Immature natural killer cell (primary cell): ENCODE measurements at places on chromosomes 6 and 20.
A peak's percentile ranks its signal among the peaks of the same experiment; 100 is the strongest.

DNA sequence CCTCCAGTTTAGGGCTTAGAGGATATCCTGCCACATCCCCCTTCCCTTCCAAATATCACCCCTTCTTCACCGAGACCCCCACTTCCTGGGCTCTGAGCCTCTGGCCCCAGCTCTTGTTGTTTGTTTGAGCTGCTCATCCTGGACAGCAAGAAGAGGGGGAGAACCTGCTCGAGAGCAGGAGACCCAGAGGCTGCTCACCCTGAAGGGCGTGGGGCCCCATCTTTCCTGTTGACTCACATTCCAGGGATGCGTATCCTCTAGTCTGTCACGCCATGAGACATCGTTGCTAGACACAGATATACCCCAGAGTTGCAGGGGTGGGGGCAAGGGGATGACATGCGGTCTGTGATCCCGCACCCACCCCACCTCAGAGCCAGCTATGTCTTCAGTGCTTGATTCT, 5.7 kb upstream of the TNXB start:
- DNase-seq, result no peak

DNA sequence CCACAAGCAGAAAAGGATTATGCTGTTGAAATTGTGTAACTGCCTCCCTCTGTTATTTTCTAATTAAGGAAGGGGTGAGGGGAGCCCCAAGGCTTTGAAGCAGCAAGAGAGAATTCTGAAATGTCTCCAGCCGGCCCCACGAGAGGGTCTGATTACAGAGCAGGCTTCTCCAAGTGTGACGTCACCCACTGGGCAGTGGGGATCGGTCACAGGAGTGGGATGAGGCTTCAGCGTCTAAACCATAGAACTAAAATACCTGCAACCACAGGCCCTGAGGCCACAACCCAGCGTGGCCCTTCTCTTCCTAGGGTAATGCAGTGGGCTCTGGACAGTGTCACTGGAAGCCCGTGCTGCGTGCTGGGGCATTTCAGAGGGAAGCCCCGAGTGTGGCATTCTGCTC, 38.6 kb upstream of the APCDD1L start:
- DNase-seq, result no peak

GRCh38 chr6:5104667-5105066, 19.5 kb downstream of the PPP1R3G start:
- DNase-seq, result no peak

GRCh38 chr6:105669232-105669631, 266.4 kb upstream of the PREP start:
- no peak for DNase-seq

GRCh38 chr20:12113468-12114371, 196.0 kb downstream of the BTBD3 start:
- peak; percentile 11 for DNase-seq

DNA sequence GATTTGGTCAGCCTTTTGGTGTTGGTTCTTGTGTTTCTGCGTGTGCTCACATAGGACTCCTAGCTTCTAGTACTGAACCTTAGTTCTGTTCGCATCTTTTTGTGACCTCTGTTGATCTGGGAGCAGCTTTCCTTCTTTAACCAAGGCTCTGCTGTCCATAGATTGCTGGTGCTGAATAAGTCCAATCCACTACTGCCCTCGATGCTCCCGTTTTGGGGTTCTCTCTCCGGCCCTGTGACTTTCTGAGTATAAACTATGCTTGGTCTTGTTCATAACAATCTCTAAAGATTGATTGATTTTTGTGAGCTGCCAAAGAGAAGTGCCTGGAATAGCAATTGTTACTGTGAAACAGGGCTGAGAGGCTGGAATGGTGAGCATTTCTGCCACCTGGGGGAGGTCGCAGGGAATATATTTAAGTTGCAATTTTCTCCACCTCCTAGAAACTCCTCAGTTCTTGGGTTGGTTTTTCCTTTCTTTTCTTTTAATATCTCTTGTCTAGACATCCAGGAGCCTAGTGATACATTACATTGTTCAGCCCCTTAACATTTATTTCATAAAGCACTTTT, 422.9 kb upstream of the CHD6 start:
- DNase-seq, result no peak

- no peak for DNase-seq
Measured at GRCh38 chr20:14341801-14342200, 4.4 kb upstream of the FLRT3 start.

DNA sequence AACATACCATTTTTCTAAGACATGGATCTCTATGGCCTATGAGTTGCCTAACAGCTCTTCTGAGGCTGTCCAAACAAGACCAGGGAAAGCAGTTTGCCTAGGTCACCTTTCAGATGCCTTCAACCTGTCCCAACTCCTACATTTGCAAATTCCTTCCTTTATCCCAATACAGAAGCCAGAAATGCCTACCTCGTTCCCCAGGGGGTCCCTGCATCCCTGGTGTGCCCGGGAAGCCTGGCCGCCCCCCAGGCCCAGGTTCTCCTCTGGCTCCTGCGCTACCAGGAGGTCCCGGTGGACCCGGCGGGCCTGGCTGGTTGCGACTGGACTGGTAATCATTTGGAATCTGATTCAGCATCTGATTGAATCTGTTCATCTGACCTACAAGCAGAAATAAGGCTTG, 115.9 kb downstream of the COL12A1 start:
- DNase-seq, result no peak

DNA sequence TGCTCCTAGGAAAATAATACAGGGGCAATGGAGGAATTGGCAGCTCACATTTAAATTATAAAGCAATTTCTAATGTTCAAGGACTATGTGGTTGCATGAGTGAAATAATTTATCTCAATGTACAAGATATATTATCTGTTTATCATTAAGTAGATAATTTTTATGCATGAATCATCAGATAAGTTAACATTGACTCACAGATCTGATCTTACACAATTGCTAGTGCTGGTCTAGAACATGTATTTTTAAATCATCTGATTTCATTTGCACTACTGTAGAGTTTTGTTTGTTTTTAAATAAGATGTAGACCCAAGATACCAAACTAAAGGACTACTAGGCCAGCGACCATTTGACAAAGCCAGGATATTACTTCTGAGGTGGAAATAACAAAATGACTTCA, 199.2 kb downstream of the BMP2 start:
- no peak for DNase-seq

- DNase-seq, result no peak
Measured at GRCh38 chr6:112786801-112787200, 439.7 kb downstream of the RFPL4B start.

- no peak for DNase-seq
Measured at GRCh38 chr6:113696960-113697359, 160.2 kb upstream of the MARCKS start.

DNA sequence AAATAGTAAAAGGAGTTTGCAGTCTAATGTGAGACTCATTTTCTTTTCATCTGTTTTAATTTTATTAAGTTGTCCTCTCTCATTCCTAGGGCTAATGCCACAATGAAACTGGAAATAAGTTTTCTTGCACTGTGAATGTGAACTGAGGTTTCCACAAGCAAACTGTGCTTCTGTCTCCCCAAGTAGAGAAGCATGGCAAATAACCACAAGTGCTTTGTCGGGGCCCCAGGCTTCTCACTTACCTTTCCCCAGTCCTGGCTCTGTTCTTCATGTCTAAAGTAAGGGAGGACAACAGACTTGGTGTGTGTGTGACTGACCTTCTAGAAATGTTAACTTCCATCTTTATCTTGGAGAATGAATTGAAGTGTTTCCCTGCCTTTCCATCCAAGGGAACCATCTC, 80.8 kb downstream of the CBFA2T2 start:
- DNase-seq, result no peak

DNA sequence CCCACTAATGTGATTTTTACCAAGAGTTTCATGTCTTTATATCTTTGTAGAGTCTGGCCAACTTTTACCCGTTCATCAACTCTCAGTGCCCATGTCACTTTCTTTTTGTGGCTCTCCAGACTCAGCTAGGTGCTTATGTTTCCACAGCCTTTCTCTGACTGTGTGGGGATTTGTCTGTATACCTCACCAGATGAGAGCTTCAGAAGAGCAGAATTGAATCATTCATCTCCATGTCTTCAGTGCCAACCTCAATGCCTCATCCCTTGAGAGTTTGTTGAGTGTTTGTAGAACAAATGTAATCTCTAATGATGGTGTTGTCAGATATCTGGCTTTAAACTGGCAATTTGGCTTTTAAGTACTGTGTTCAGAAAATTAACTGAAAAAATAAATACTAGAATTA, 16.8 kb upstream of the CCN2 start:
- DNase-seq, result no peak

GRCh38 chr6:167696296-167696695, 130.4 kb upstream of the AFDN start:
- no peak for DNase-seq

DNA sequence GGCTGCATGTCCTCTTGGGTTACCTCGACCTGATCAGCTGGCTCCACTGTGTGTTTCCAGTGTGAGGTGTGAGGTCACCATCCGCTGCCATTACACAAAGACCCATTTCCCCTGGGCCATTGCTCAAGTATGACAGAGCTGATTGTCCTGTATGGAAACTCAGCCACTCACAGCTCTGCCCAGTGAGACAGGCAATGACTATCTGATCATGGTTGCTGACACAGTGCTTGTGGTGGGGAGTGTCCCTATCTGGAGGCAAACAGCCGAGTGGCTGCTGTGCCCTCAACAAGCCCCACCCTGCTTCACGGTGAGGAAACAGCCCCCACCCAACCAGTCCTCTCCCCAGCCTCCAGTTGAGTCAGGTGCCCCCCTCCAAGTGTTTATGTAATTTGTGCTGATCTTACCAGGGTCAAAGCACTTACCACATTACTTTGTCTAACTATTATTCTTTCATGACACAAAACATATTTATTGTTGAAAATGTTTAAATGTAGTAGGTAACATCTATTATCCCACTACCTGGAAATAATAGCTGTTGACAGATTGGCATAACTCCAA, 11.7 kb upstream of the MAPK13 start:
- peak; percentile 85 for DNase-seq

DNA sequence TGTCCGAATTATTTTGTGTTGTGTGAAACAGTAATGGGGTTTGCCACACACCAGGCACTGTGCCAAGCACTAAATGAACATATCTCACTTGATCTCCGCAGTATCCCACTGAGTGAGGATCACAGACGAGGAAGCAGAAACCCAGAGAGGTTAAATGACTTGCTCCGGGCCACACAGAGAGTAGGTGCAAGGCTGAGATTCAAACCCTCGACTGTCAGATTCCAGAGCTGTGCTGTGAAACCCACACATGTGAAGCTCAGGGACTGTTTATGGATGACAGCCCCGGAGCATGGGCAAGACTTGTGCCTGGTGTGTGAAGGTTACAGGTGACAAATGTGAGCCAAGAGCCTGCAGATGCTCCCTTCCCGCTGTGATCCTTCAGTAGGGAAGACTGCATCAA, 87.8 kb upstream of the SIRPA start:
- no peak for DNase-seq

DNA sequence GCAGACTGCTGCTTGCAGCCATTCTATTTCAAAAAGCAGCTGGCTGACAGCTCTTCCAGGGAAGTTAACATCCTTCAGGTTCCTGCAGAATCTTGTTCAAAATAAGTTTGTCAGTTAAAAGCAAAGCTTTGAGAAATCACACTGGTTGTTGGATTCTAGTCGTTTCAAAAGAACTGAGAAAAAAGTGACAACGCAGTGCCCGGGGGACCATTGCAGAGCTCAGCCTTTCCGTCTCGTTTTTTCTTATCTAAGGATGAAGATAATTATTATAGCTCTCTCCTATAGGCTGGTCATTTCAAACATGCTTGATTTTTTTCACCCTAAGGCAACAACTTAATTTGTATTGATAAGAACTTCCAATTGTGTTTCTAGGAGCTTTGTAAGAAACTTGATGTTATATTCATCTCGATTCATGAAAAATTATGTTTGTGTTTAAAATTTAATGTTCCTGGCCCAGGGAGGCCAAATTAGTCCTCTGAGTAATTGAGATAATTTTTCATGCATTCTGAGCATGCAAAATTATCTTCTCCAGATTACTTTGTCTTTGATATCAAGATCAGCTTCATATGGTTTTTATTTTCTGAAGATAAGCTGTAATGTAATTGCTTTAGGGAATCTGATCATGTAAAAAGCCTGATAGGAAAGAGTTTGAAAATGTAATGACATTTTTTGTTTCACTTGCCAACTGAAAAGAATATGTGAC, 58.4 kb downstream of the SNAP25 start:
- no peak for DNase-seq

DNA sequence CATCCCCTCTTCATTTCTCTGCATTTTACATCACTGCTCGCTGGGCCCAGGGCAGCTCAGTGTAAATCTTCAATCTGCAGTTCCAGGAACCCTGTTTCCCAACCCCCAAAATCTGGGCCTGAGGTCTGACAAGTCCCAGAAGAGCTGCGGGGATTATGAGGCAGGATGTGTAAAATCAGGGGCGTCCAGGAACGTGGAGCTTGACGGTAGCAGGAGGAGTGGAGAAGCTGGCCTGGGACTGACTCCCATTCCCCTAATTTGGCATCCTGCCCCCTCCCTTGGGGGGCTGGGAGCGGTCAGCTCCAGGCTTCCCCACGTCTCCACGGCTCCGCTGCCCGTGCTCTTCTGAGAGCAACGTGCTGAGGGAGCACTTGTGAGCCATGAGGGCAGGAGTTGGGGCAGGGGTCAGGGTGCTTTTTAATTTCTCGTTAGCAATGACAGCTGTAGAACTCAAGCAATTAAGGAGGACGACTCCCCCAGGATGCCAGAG, 23.4 kb upstream of the VEGFA start:
- DNase-seq, result no peak

GRCh38 chr6:100271625-100272024, 193.1 kb downstream of the SIM1 start:
- DNase-seq, result no peak

DNA sequence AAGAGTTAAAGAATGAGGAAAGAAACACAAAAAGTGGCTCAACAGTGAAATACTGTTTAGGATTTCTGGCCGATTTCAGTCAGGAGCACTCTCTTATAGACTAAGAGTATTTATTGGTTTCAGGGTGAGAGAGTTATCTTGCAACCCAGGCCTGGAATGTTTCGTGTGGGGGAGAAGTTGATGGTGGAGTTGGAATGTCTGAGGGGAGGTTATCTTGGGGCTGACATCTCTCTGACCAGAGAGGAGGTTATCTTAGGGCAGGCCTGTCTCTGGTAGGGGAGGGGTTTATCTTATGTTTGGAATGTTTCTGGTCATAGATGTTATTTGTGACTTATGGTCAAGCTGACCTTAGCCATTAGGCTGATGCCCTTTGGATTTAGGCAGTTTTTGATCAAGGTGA, 80.3 kb downstream of the HTR1B start:
- no peak for DNase-seq

GRCh38 chr6:52416629-52417151, 3.5 kb upstream of the EFHC1 start:
- peak; percentile 63 for DNase-seq

GRCh38 chr20:17141568-17141967, 85.3 kb upstream of the PCSK2 start:
- DNase-seq, result no peak

GRCh38 chr6:8182902-8183665, 80.7 kb upstream of the EEF1E1 start:
- no peak for DNase-seq

DNA sequence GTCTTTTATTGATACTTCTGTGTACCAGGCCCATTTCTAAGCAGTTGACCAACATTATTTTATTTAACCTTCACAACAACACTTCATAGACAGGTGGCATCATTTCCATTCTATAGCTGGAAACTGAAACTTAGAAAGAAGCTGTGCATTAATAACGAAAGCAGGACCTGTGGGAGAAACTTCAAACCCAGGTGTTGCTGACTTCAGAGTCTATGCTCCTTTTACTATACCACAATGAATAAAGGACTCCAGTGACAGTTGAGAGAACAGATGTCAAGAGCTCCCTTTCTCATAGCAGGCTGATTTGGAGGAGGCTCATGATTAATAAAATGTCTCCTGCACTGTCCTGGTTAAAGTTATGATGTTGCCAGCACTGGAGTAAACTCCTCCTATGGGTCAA, 56.6 kb upstream of the POU3F2 start:
- no peak for DNase-seq
